ENCODE measurements at places on chromosomes 7 and 10.

GRCh38 chr7:137937202-137937560, 64.7 kb downstream of the CREB3L2 start:
- DNase-seq: no peak

DNA sequence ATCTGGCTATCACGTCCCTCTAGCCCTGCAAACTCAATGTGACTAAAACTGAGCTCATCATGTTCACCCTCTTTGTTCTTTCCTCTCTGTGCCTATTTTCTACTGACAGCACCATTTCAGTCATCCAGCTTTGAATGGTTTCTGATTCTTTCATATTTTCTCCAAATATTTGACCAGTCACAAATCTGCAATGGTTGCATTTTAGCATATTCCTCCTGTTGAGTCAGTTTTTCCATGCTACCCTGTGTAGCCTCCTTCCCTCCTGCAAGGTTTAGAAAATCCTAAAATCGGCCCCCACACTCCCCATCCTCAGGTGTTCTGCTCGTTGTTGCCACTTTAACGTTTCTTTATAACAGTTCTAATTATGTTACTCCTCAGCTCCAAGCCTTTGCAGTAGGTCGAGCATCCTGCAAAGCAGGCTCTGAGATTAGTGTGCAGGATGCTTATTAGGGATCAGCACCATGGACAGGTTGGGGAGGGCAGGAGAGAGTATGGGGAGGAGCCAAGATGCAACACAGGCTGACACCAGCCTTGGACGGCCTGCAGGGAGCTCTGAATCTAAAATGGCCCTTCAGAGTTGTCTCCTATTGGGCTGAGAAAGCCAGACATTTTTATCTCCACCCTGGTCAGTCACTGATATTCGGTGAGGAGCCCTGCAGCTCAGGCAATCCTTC, 531.0 kb upstream of the COBL start:
- no peak for DNase-seq

- DNase-seq: no peak
Measured at GRCh38 chr10:24503461-24504320, 220.0 kb downstream of the ARHGAP21 start.

DNA sequence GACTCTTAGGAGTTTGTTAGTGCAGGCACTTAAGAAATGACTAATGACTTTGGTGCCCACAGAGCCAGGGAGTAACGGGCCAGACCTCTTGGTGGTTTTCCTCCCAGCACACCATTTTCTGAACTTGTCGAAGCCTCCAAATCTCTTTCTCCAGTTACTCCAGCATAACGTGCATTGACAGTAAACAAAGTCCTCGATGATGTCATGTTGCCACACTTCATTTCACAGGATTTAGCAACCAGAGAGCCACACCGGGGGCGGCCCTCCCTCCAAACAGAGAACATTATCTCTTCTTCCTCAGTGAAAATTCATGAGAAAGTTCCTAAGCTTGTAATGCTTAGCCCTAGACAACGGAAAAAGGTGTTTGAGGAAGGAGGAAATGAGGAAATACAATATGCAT, 4.0 kb upstream of the SVOPL start:
- no peak for DNase-seq

DNA sequence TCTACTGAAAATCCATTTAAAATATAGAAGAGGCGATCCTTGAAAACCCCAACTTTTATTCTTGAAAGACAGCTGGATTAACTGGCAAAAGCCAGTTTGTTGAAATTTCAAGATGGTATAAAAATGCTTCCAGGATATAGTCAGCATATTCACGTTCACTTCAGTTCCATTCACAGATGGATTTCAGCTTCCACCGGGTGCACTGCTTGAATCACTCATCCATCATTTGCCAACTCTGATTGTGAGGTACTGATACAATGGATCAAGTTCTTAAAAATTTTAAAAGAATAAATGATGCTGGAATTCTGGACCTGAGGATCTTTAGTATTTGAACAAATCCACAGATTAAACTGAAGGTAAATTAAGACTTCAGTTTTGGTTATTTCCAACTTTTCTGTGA, 2.4 kb downstream of the PURB start:
- DNase-seq: no peak

- no peak for DNase-seq
Measured at GRCh38 chr10:62811159-62811875, 4.8 kb downstream of the EGR2 start.

DNA sequence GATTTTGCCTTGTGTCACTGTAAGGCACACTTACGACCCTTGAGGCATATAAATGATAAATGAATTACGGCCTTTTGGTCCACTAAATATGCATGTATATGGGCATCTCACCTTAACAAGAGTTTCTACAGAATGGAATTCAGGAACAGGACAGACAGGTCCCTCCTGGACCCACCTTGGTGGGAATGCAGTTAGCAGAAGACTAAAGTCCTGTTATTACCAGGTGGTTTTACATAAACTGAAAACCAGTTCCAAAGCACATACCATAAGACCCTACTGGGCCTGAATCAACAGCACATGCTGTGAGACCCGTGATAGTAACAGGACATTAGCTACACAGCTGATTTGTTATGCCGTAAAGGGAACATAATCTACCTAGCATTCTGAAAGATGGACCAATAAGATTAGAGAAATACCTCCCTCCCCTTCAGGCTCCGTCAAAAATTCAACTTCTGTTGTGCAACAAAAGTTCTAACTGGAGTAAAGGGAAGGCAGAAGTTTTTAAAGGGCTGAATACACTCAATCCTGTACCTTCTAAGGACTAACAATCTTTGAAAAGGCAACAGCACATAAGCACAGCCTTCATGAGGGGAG, 24.0 kb downstream of the LAMB1 start:
- no peak for DNase-seq

DNA sequence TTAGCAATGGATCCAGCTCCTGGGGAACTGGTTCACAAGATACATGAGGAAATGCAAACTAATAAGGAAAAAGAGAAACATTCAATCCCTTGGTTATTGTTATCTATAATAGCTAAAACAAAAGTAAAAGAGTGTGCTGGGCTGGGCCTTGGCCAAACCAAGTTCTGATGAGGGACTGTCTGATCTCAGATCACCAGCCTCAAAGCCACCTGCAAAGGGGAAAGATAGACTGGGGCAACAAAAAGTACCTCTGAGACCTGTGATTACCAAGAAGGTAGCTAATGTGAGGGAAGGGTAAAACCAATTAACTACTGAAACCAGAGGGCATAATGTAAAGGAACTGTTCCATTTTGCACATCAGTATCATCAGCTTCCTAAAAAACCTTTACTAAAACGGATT, 51.2 kb downstream of the HTR7 start:
- no peak for DNase-seq

DNA sequence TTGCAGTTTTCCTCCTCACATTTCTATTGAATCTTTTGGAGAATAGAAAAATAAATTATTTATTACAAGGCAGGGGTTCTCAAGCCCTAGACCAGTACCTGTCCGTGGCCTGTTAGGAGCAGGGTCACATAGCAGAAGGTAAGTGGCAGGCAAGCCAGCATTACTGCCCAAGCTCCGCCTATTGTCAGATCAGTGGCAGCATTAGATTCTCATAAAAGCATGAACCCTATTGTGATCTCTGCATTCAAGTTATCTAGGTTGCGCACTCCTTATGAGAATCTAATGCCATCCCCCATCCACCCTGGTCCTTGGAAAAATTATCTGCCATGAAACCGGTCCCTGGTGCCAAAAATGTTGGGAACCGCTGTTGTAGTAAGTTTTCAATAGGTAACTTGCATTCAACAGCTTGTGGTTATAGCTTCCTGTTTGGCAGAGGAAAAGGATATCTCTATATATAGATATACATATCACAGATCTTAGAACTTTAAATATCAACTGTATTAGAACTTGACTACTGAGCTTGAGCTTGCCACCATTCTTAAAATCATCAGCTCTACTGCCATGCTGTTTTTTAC, 165.1 kb downstream of the AHR start:
- no peak for DNase-seq

- no peak for DNase-seq
Measured at GRCh38 chr10:33056828-33057596, 99.0 kb upstream of the ITGB1 start.

DNA sequence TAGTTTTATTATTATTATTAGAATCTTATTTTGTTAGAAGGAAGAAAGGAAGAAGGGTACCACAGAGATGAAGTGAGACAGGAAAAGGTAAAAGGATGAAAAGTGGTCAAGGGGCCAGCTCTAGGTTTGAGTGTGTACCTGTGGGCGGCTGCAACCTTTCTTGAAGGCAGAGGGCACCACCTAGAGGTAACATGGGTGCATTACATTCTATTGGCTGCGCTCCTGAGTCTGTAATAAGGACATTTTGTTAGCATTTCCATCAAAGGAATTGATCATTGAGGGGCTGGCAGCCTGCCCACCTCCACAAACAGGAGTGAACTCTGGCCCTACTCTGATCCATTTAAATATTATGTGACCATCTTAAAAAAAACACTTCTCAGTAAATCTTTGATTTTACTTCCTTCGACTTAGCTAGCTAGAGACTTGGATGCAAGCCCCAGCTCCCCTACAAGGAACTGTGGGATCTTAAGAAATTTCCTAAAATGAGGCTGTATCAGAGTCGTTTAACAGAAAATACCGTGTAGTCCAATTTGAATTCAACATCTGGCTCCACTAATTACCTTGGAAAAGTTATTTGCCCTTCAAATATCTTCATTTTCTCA, 610.4 kb downstream of the IPMK start:
- peak; percentile 25 for DNase-seq

- DNase-seq: no peak
Measured at GRCh38 chr10:117410557-117410956, 35.3 kb upstream of the PDZD8 start.

- peak; percentile 95 for DNase-seq
Measured at GRCh38 chr10:10911471-10911921, 106.2 kb upstream of the CELF2 start.

- no peak for DNase-seq
Measured at GRCh38 chr7:16933296-16934279, 51.8 kb upstream of the AGR3 start.

DNA sequence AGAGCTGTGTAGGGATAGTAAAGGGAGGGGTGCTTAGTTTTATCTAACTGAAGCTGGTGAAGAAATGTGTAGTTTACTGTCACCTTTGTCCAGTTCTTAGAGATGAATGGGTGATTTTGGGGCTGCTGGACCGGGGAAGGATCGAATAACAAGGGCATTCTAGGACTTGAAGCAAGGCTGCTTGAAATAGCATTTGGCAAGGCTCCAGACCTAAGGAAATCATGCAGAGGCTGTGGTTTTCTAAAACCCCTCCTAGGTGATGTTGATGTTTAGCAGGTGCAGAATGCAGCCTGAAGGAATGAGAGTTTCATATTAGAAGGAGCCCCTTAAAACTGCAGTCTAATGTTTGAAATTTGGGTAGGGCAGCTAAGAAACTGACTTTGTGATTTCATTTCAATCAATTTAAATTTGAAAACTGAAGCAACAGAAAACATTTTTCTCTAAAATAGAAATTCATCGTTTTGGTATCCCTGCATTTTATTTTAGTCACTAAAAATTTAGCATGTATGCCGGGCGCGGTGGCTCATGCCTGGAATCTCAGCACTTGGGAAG, 68.5 kb downstream of the TET1 start:
- DNase-seq: no peak

- no peak for DNase-seq
Measured at GRCh38 chr7:14229047-14229446, 239.6 kb upstream of the ETV1 start.

GRCh38 chr10:78071140-78071856, 37.6 kb downstream of the RPS24 start:
- no peak for DNase-seq

DNA sequence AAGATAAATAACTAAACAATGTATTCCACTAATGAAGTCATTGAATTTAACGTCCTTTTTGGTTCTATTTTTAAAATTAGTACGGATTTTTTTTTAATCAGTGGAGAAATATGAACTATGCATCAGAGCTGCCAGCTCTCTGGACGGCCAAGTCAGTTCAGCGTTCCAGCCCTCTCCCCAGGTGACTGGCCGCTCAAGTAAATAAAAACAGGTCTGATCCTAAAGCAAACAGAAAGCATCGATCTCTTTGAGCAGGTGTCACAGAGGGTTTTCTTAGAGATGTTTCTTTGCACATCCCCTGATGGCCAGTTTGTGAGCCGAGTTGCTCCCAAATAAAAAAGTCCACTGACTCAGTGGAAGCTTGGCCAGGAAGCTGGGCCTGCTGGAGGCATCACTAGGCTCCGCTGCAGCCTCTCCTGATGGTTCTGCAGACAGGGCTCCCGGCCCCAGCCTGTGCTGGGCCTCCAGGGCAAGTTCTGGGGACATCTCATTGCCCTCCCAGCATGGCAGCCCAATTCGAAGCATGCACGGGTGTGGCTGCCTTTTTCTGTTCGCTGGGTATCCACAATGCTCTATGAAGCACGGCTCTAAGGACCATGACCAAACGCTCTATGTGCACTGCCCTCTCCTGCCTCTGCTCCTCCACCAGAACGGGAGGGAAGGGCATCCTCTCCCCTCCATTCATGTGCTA, 74.7 kb upstream of the PPP2R2D start:
- peak; percentile 14 for DNase-seq

DNA sequence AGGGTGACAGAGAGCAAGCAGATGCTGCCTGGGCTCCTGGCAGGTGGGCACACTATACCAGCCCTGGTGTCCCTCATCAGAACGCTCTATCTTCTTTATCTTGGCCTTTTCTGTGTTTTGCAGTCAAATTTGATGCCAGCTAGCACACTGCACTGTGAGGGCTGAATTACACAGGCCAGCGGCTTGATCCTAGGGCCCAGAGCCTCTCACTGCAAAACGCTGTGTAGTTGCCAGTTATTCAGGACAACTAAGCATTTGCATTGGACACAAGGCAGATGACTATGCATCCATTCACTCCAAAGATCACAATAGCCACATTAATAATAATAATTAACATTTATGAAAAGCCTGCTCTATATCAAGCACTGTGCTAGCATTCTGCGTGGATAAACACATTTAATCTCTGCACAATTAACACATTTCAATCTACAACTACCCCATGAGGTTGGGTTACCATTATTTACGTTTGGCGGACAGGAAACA, 100.3 kb downstream of the PAXIP1 start:
- DNase-seq: no peak

DNA sequence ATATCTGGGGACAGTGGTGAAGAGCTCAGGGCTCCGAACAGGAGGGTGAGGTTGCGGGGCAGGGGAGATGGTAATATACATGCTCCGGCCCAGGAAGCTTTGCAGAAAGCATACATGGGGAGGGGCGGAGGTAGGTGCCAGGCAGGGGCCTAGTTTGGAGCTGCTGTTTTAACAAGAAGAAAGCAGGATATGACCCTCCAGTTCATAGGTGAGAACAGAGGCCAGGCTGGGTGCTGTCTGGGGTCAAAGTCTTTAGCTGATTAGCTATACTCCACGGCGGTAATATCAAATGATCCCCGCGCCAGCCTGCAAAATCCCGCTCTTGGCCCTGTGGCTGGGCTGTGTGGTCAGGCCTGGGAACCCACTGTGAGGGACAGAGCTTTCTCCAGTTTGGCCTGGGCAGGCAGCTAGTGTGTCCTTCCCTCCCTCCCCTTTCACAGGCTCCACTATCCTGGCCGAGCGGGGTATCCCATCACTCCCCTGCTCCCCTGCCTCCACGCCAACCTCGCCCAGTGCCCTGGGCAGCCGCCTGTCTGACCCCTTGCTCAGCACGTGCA, 95.6 kb downstream of the NEURL1 start:
- DNase-seq: no peak
